ENCODE measurements at places on chromosomes 4 and X.

GRCh38 chrX:24025741-24026403 lies 1.1 kb downstream of the KLHL15 start:
- DNase-seq = peak; percentile 46

DNA sequence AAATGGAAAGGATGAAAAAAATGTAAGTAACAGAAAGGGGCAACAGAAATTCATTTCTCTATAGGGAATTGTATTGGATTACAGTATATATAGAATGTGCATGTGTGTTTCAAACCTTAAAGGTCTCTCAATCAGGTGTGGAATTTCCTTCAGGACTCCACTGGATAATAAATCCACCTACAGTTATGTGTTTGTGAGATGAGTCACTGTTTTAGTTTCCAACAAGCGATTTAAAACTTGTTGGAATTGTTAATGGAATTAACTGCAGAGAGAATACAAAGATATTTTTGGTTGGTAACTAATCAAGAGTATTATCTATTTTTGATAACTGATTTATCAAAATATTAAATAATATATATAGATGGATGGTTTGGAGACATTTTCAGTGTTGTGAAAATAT lies 32.8 kb downstream of the CEP44 start:
- no peak for DNase-seq

GRCh38 chrX:75107863-75108509 lies 48.1 kb downstream of the ABCB7 start:
- no peak for DNase-seq

GRCh38 chr4:103091601-103092223 lies 7.9 kb downstream of the BDH2 start:
- DNase-seq = peak; percentile 67

GRCh38 chr4:119678761-119679160 lies 50.2 kb upstream of the PDE5A start:
- no peak for DNase-seq

GRCh38 chr4:185535612-185536410 lies 504 bp upstream of the PDLIM3 start:
- no peak for DNase-seq

DNA sequence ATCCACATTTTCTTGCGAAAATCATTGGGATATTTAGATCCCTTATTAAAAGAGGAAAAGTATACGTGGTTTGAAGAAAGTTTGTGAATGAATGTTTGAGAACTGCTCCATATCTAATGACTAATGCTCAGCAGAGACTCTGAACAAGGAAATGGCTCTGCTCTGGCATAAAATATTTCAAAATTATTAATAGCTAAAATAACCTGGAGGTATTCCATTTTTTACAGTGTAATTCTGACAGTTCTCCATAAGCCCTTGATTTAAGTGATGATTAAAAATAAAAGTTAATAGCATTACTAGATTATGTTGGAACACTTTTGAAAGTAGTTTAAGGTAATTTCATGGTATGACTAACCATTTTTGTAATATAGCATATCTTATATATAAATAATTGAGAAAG lies 1276.9 kb upstream of the TENM3 start:
- no peak for DNase-seq

DNA sequence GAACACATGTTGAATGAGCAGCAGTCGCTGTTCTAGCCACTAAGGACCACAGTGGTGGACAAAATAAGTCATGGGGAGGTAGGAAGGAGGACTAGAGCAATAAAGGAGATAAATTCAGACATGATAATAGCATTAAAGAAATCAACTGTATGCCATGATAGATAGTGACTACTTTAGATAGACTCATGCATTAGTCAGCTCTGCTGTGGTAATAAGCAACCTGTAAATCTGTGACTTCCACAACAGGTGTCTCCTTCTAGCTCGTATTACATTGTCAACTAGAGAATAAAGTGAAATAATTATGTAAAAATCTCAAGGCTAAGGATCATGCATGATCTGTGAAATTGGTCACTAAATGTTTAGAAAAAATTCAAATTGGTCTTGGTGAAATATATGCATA lies 77.9 kb downstream of the WWC2 start:
- DNase-seq = no peak

DNA sequence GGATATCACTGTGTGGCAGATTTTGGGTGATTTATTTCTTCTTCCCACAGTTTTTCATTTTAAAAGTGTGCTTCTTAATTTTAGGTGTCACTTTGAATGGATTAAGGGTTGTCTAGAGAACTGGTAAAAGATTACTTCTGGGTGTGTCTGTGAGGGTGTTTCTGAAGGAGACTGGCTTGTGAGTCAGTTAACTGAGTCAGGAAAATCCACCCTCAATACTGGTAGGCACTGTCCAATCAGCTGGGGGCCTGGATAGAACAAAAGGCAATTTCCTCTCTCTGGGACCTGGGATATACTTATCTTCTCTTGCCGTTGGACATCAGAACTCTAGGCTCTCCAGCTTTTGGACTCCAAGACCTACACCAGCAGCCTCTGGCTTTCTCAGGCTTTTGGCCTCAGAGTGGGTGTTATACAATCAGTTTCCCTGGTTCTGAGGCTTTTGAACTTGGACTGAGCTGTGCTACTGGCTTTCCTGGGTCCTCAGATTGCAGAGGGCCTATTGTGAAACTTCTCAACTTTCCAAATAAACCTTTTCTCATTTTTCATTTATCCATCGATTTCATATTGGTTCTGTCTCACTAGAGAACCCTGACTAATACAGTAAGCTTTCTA lies 413.1 kb downstream of the GBA3 start:
- DNase-seq = no peak

- no peak for DNase-seq
Measured at GRCh38 chr4:23822181-23822580, 67.7 kb downstream of the PPARGC1A start.

GRCh38 chrX:31213941-31214340 lies 142.1 kb upstream of the FTHL17 start:
- peak; percentile 16 for DNase-seq

GRCh38 chr4:139167774-139168444 lies 9.1 kb downstream of the ELF2 start:
- DNase-seq = peak; percentile 82

DNA sequence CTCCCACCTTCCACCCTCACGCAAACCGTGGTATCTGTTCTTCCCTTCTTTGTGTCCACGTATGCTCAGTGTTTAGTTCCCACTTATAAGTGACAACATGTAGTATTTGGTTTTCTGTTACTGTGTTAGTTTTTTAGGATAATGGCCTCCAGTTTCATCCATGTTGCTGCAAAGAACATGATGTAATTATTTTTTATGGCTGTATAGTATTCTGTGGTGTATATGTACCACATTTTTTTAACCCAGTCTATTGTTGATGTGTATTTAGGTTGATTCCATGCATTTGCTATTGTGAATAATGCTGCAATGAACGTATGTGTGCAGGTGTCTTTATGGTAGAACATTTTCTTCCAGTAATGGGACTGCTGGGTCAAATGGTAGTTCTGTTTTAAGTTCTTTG lies 228.1 kb downstream of the FBXO8 start:
- no peak for DNase-seq

- DNase-seq = no peak
Measured at GRCh38 chr4:7124689-7125442, 57.0 kb upstream of the GRPEL1 start.

GRCh38 chrX:7133050-7133440 lies 14.5 kb upstream of the STS start:
- peak; percentile 15 for DNase-seq

GRCh38 chr4:169758401-169758962 lies 738 bp upstream of the HPF1 start:
- no peak for DNase-seq

GRCh38 chr4:79852305-79852730 lies 220.7 kb downstream of the ANTXR2 start:
- DNase-seq = no peak

- no peak for DNase-seq
Measured at GRCh38 chrX:110044346-110045249, 41.7 kb downstream of the TMEM164 start.

- DNase-seq = no peak
Measured at GRCh38 chrX:55488006-55488592, 1.5 kb downstream of the USP51 start.

GRCh38 chrX:9911487-9911886 lies 55.7 kb upstream of the CLDN34 start:
- no peak for DNase-seq

DNA sequence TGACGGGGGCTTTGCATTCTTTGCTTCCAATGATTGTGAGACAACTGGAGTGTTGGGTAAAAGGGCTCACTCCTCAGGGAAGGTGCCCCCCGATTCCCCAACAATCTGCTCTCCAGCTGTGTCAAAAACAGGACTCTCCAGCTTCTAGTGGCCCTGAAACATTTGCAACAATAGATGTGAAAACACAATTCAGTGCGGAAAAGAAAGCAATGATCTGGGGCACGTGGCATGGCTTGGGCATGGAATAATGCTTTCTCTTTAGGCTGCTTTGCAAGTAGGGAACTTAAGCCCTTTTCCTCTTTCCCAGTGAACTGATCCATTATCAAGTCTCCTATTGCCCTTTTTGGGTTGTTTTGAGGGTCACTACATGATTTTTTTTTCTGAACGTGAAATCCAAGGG lies 239.9 kb downstream of the C4orf33 start:
- no peak for DNase-seq

GRCh38 chr4:80172203-80172602 lies 25.1 kb upstream of the PRDM8 start:
- no peak for DNase-seq

DNA sequence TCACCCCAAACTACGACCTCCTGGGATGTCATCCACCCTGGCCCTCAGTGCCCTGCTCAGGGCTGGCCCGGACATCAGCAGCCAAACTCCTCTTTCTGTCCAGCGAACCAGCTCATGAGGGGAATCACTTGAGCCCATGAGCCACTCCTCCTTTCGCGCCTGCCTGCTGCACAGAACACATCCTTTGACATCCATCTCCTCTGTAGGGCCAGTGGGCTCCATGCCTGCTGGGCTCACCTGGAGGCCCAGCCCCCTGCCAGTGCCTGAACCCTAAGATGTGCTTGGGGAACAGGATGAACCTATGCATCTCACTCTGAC lies 43.5 kb downstream of the ABLIM2 start:
- DNase-seq = no peak

GRCh38 chrX:27890611-27891010 lies 82.8 kb downstream of the MAGEB10 start:
- DNase-seq = no peak

DNA sequence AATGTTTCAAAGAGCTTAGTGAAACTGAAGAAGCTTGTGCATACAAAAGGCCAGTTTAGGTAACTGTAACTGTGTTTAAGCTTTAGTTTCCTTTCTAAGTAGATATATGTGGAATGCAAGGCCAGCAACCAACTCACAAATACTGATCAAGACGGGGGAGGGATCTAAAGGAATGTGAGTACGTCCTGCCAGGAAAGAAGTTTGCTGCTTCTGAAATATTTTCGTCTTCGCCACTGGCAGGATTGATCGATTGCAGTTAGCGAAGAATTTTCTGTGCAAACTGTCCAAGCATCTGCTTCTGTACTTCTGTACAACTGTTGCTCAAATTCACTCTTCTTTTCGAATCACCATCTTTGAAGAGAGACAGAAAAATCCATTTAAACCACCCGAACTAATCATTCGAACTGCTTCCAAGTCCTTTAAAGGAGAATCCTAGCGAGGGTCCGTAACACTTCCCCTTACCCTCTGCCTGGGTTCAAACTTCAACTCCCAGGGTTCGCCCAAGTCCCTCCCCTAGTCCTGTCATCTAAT lies 373 bp upstream of the INTS6L start:
- no peak for DNase-seq

GRCh38 chr4:78569306-78569821 lies 17.8 kb downstream of the ANXA3 start:
- no peak for DNase-seq

DNA sequence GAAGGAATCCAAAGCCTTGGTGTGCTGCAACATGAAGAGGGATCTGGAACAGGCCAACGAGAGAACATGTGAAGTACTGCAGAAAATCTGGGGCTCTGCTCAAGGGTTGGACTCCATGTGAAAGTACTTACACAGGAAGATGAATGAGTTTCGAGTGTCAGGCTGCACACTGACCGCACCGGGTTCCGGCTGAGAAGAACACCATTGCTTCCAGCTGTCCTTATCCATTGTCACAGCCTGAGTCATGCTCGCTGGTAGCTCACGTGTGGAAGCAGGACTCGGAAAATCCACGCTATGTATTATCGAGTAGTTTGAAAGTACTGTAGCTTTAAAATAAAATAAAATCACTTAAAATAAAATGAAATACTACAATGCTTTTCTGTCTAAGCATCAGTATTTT lies 50.4 kb upstream of the TBL1X start:
- no peak for DNase-seq

DNA sequence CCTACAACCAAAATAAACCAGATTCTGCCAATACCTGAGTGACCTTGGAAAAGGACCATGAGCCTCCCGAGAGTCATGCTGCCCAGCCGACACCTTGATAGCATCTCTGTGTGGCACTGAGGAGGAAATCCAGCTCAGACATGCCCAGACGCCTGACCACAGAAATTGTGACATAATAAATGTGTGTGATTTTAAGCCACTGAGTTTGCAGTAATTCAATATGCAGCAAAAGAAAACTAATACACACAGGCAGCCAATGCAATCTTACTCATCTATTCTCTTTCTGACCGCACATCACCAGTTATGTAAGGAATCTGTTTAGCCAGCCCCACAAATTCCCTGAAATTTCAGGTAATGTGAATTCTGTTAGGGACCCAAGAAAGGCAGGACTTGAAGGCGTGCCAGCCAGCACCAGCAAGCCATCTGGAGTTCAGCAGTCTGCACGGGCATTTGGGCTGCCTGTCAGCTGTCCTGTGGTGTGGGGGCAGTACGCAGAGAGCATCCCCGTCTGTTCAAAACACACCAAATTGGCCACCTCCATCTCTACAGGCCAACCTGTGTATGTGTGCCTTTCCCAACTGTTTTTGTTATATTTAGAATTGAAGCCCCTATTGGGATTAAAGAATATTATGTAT lies 176.4 kb downstream of the NLGN4X start:
- DNase-seq = no peak

GRCh38 chrX:119145241-119145653 lies 17.6 kb upstream of the KIAA1210 start:
- DNase-seq = peak; percentile 10

- DNase-seq = no peak
Measured at GRCh38 chr4:94420356-94420755, 31.4 kb upstream of the PDLIM5 start.

- no peak for DNase-seq
Measured at GRCh38 chrX:43328358-43328946, 327.6 kb upstream of the MAOA start.

- DNase-seq = no peak
Measured at GRCh38 chr4:8135666-8136065, 22.9 kb downstream of the ABLIM2 start.

GRCh38 chrX:38628587-38628986 lies 67.2 kb downstream of the TSPAN7 start:
- no peak for DNase-seq

- no peak for DNase-seq
Measured at GRCh38 chr4:134702374-134702773, 500.8 kb upstream of the PABPC4L start.

Data from suppressor macrophage treated with lipopolysaccharide for 4 hours (primary cell).